Activated naive CD4-positive, alpha-beta T cell treated with anti-CD3 and anti-CD28 coated beads, Interleukin-2, amount 50 U/mL, for 72 hours (primary cell): ENCODE measurements at places on chromosomes 1 and 21. TPM values are rescaled to one million over a fixed set of nuclear protein-coding genes. Genes with fewer than 3 reads are reported as not detected.

C8A gene
- not detected for total RNA-seq

CHI3L1 gene
- total RNA-seq = not detected

DFFB gene
- total RNA-seq = 12.0 TPM

EYA3 gene
- total RNA-seq = 33.1 TPM

TAS1R1 gene
- not detected for total RNA-seq

CFHR2 gene
- not detected for total RNA-seq
